ENCODE measurements at places on chromosomes 16 and 17. TPM values are rescaled to one million over a fixed set of nuclear protein-coding genes. Genes with fewer than 3 reads are reported as not detected.

Gene KRTAP17-1
- not detected for total RNA-seq

Gene KRT9
- not detected for total RNA-seq

GRCh38 chr17:78991906-78992532 lies 12.3 kb upstream of the LGALS3BP start:
- DNase-seq: no peak

GRCh38 chr17:62796291-62796690 lies 11.8 kb downstream of the MARCHF10 start:
- DNase-seq: no peak

GRCh38 chr16:912322-912683 lies 58.5 kb downstream of the LMF1 start:
- DNase-seq: no peak

GRCh38 chr17:40024901-40025300 lies 9.7 kb downstream of the CSF3 start:
- no peak for DNase-seq

DNA sequence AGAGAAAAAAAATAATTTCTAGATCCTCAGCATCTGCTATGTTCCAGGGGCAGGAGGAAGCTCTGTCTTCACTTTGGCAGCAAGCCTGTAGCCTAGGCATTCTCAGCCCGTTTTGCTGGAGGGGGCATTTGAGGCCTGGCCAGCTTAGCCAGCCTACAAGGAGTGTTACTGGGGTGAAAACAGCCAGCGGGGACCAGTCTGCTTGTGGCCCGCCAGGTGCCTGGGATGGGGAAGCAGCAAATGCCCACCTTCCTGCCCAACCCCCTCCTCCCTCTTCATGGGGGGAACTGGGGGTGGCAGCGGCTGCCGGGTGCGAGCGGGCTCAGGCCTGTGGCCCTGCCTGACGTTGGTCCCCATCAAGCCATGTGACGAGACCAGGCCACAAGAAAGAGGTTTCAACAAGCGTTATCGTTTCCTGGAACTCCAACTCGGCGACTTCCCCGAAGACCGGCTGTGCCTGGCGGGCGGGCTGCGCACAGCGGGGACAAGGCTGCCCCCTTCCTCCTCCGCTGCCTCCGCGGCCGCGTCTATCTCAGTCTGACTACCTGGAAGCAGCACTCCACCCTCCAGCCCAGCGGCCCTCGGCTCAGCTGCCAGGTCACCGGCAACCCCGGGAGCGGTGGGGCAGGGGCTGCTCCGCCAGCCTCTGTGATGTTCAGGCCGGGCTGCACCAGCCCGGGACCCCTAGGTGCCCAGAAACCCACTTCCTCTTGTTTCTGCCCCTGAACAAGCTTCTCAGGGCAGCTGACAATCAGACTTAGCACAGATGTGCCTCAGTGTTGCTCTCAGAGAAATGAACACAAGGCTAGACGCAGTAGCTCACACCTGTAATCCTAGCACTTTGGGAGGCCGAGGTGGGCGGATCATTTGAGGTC lies 22.9 kb downstream of the SOCS1 start:
- DNase-seq: no peak
